ENCODE measurements at places on chromosomes 12 and 14.

- no peak for DNase-seq
Measured at GRCh38 chr12:53572134-53572758, 53.9 kb downstream of the ATF7 start.

DNA sequence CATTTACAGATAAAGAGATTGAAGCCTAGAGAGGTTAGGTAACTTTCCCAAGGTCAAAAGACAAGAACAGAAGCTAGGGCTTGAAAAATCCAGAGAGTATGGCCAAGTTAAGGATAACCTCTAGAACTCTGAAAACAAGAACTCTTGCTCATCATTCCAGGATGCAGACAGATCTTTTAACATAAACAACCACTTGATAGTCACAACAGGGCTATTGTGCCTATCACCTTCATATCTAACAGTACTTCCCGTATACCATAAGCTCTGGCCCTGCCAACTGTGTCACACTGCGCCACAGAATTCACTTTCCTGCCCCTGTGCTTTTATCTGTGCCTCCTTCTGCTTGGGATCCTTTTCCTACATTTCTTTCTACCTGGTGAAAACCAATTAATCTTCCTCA, 18.2 kb downstream of the ERP29 start:
- DNase-seq, result no peak

GRCh38 chr14:94088516-94088915, 7.4 kb downstream of the IFI27L1 start:
- no peak for DNase-seq

- no peak for DNase-seq
Measured at GRCh38 chr14:104755621-104756020, 2.7 kb downstream of the SIVA1 start.

DNA sequence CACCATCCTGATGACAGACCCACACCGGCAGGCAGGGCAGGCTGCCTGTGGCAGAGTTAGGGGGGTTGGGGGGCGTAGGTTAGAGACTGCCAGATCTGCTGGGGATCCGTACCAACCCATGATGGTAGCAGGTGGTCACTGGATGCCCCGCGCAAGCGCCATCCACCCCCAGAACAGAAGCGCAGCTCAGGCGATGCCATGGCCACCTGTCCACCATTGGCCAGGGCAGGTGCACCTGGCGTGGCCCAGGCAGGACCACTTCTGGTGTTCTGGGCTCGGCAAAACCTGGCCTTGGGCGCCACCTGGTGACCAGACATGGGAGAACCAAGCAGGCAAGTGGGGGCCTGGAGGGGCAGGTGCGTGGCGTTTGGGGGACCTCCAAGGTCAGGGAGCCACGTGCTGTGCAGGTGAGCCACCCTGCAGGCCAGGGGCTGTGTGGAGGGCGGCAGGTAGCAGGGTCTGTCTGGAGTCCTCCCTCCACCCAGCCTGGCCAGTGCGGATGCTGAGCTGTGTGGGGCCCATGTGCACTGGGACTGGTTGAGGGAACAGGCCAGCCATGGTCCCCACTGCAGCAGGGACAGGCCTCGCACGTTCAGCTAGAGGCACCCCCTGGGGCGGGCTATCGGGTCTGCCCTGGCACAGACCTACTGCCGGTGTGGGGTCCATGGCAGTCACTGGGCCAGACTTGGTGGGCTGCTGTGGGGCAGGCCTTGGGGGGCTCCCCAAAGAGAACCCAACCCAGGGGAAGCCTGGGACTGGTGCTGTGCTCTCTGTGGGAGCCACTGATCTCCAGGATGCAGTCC, 15.6 kb downstream of the BAG5 start:
- peak; percentile 49 for DNase-seq

GRCh38 chr14:63209160-63209559, 4.9 kb downstream of the RHOJ start:
- DNase-seq, result no peak

DNA sequence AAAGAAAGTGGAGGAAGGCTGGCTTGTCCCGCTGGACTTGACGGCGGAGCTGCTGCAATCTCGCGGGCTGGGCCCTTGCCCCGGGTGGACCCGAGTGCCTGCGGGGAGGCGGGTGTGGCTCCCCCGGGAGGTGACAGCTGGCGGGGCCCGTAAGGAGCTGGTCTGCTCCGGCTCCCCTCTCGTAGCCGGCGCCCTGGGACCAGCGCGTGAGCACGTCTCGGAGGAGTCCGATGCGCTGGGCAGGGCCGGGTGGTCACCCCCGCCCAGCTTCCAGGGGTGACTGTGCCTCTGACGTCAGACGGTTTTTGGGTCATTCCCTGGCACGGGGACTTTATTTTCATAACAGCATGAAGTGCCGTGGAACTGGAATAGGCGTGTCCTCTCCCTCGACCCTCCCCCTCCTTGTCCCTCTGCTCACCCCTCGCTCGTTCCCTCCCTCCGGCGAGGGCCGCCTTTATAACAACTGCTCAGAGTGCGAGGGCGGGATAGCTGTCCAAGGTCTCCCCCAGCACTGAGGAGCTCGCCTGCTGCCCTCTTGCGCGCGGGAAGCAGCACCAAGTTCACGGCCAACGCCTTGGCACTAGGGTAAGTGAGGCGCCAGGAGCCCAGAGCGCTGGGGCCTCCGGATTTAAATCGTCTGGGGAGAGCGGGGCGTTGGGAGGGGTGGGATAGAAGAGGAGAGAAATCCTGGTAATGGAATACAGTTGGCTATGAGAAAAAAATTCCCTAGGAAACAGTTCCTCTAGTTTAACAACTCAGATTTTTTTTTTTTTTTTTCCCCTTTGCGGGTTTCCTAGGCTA, at the start of gene GPRC5A:
GPRC5A (plus strand) TSS at position 483 of the 801 bp plus-strand sequence. CDS start 16,688 bp downstream, outside the sequence.
- no peak for DNase-seq

DNA sequence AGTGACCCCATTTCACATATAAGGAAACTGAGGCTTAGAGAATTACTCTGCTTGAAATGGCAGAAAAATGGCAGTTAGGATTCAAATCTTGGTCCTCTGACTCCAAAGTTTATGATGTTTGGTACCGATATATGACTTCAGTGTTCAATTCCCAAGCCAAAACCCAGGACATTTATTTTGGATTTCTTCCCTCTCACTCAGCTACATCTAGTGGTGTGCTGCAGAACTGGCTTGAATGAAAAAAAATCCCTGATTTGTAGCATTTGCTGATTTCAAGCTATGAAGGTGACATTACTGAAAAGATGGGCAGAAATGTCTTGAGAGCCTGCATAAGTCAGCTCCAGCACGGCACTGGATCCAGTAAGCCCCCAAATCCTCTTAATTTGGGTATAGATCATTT, 106.4 kb downstream of the EFCAB11 start:
- no peak for DNase-seq

GRCh38 chr12:26246483-26247164, 51.3 kb downstream of the SSPN start:
- DNase-seq, result no peak

DNA sequence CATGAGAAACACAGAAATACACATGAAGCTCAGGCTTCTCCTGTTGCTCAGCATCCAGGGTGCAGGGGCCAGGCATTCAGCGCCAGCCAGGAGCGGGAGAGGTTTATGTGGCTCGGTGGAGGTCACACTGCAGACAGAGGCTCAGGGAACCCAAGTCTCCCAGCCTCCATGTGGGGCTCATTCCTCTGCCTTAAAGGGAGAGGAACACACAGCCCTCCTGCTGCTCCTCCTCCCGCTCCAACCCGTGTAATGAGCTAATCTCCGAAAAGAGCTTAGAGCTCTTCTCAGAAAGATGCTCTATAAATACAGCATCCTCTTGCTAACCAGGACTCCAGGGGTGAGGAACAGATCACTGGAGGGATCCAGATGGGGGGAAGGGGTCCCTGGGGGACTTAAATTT, 28.2 kb downstream of the FGF6 start:
- DNase-seq, result no peak

- no peak for DNase-seq
Measured at GRCh38 chr12:93592641-93593406, 20.3 kb downstream of the SOCS2 start.

- DNase-seq, result no peak
Measured at GRCh38 chr14:35855876-35856481, 29.8 kb downstream of the BRMS1L start.

GRCh38 chr14:65069874-65070413, 32.4 kb downstream of the MAX start:
- DNase-seq, result no peak

DNA sequence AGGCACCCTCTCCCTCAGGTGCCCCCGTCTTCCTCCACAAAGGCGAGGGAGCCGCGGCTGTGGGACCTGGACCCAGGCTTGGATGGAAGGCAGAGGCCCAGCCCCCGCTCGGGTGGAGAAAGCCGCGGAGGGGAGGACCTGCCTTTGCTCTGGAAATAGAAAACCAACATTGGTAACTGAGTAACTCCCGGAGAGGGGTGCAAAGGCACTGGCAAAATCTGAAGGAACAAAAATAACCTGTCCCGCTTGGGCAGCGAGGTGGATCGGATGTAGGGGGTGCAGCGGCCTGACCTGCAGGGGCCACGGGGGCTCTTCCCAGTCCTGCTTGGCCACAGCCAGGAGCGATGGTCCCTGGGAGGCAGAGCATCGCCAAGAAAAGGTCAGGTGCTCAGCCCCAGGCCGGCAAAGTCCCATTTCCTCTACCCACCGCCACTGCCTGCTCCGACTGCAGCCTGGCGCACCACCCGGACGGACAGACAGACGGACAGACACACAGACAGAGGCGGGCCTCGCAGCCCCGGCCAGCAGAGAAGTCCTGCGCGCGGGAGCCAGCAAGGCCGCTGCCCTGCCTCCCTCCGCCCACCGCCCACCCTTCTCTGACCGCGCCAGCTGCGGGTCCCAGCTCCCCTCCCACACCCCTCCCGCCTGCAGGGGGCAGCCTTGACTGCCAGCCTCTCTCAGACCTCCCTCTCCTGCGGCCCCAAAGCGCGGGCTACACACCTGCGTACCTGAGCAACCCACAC, 21.4 kb upstream of the TMEM106C start:
- peak; percentile 25 for DNase-seq

DNA sequence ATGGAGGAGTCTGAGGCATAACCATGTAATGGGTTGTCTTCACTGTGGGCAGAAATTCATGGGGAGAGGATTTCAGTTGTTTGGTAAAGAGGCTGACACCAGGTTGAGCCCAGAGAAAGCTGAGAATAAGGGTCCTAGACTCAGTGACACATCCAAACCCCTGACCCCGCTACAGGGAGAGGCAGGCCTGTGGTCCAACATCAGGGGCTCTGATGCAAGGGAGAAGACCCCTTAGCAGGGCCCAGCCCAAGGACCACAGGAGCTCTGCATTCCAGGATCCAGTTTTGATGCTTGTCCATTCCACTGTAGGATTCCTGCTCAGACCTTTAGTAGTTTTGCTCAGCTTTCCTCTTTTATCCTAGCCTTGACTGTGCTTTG, 15.5 kb downstream of the GPR68 start:
- DNase-seq, result no peak

DNA sequence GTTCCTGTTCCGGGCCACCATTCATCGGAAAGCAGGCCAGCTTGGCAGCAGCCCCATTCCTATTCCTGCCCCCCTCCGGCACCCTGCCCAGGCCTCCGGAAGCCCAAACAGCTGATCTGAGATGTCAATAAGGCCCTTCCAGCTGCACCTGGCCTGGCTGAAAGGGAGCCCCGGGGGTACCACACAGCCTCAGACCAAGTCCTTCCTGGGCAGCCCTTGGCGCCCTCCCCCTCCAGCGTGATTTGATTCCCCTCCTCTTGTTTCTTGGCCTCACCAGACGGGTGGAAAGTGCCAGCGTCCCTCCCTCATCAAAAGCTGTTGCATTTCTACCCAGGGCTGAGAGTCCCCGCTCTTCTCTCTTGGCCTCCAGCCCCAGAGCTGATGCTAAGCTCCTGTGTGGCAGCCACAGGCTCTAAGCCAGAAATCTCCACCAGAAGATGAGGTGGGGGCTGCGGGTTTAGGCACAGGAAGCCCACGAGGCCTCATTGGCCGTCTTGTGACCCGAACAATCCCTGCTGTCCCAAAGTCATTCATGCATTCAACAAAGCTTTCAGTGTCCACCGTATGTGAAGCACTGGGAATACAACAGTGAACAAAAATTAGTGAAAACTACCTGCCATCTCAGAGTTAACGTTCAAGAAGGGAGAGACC, 215.4 kb downstream of the SLC41A2 start:
- no peak for DNase-seq

DNA sequence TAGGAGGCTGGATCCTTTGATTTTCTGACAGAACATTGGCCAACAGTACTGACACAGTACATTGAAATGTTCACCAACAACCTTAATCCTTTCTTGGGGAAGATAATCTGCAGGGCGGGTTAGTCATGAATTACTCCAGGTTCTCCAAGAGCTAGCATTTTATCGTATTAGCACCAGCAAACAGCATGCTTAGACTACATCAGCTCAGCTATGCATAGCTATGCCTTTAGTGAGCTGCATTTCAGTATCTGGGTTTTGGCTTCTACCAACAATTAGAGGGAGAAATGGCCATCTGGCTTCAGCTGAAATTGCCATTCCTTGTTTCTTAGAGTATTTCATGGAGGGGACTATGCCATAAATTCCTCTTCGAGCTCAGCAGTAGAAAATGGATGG, 33.8 kb downstream of the SAMD4A start:
- DNase-seq, result no peak

GRCh38 chr14:60970146-60970545, 10.7 kb downstream of the TRMT5 start:
- DNase-seq, result no peak

DNA sequence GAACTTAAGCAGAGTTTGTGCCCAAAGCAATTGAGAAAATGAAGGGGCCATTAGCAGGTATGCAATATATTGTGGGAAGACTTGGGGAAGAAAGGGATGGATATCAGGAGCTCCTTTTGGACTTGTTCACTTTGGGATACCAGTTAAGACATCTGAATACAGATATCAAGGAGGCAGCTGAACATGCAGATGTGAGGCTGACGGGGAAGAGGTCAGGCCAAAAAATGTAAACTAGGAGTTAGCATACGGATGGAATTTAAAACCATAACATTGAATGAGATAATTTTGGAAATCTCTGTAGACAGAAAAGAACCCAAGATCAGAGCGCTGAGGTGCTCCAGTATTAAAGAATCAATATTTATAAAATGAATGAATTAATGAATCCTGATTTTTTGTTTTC, 53.4 kb downstream of the OSBPL8 start:
- DNase-seq, result no peak

- DNase-seq, result no peak
Measured at GRCh38 chr12:43352001-43352400, 200.0 kb downstream of the ADAMTS20 start.

GRCh38 chr12:2540535-2540941, 254.2 kb upstream of the FKBP4 start:
- no peak for DNase-seq

- DNase-seq, result no peak
Measured at GRCh38 chr12:52180971-52181628, 10.7 kb downstream of the KRT80 start.

DNA sequence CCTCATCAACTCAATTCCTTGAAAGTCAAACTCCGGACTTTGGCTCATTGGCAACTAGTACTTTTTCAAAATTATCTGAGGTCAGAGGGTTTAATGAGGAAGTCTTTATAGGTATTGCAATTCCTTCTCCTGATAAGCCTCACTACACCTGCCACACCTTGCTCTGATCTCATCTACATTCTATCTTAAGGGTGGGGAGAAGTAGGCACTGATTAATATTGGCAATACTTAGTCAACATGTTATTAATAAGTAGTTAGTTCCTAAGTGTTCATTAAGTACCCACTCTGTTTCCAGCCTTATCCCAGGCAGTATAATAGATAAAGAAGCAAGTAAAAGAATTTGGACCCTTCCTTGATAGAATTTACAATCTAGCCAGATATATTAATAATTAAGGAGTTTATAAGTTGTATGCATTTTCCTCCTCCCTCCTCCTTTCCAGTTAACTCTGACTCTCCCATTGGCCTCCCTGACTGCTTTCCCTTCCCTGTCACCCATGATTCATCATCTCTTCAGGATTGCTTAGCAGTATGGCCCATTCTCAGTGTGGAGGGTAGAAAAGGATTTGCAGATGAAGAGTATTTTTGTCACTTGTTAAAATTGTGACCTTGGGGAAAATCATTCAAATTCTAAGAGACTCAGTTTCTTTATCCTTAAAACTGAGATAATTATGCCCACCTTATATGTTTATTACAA, 231.0 kb upstream of the ATP2B1 start:
- no peak for DNase-seq
